ENCODE measurements at places on chromosomes 3 and 15.
A peak's percentile ranks its signal among the peaks of the same experiment; 100 is the strongest.

GRCh38 chr3:107367353-107367752 is 9.9 kb upstream of the CCDC54 start:
- peak; percentile 41 for DNase-seq

- no peak for DNase-seq
Observed at GRCh38 chr15:97012986-97013385, 682.5 kb downstream of the NR2F2 start.

DNA sequence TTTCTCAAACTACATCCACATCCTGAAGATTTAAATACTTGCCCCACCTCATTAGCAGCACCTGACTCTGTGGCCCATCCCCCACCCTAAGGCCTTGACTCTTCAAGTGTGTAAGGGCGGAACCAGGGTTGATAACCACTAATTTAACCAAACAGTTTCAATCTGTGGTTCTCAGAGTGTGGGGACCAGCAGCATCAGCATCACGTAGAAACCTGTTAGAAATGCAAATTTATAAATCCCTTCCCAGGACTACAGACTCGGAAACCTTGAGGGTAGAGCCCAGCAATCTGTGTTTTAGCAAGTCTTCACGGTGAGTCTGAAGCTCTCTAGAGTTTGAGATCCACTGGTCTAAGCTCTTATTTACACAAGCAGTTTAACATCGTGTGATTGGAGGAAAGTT is 12.4 kb downstream of the GNB4 start:
- no peak for DNase-seq

DNA sequence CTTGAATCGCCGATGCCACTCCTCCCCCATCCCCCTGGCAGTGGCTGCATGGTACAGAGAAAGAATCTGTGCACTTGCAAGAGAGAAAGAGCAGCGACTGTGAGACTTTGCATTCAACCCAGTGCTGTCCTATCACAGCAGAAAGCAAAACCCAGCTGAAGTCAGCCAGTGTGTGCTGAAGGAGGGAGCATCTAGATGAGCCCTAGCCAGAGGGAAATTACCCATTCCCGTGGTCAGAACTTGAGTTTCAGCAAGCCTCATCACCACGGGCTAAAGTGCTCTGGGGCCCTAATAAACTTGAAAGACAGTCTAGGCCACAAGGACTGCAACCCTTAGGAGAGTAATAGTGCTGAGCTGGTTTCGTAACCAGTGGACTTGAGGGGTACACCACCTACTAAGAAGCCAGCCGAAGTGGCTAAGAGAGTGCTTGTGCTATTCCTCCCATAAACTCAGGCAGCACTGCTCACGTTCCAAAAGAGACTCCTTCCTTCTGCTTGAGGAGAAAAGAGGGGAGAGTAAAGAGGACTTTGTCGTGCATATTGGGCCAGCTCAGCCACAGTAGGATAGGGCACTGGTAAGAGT is 15.2 kb upstream of the PIK3R4 start:
- no peak for DNase-seq

DNA sequence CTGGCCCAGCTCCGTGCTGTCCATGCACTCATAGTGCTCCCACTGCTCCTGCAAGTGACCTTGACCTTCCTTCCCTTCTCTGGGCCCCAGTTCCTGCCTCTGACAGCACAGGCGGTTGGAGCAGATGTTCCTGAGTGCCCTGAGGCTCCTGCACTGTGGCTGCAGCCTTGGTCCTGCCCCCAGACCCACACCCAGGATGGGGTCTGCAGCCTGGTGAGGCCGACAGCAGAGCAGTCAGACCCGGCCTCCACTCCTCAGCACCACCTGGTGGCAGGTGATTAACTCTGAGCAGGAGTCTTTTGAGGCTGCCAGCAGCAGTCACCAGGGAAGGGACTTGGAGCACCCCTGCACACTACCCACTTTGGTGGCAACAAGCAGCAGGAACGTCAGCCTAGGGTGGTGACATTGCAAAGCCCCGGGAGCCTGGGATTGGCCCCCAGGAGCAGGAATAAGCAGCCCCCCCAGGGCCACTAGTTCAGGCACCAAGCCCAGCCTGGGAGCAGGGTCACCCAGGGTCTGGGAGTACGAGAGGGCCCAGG is 64.6 kb downstream of the CYP11A1 start:
- no peak for DNase-seq

DNA sequence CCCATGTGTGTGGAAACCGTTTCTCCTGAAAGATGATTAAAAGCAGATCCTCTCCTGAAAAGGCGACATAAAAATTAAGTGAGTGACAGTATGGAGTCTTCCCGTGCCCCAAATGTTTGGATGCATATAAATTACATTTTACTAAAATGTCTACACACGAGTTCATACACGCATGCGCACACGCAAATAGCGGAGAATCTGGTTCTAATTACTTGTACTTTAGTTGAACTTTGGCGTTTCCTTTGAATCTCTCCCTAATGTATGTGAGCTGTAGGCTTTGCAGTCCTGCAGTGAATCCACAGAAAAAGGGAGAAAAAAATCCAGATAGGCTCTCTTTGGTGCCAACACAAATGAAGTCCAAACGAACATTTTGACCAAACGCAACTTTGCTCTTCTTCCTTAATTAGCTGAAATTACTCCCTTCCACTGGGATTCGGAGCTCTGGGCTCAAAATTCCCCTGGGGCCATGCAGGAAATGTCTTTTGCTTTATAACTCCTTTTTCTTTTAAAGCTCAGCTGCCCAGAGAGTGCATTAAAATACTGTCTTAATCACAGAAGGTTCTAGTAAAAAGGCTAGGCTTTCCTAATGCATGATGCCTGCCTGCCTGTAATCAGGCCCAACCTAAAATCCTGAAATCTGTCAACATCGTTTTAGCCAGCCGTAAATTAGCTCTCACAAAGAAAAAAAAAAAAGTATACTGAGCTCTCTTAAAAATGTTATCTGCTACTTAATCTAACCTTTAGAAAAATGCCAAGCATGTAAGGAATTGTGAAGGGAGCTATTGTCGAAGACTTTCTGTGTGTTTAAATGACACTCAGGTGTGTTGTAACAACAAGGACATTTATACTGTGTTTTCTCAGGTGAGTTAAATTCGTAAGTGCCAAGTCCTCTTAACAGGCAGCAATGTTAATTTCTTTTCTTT is 26.2 kb downstream of the RARB start:
- peak; percentile 90 for DNase-seq

- no peak for DNase-seq
Observed at GRCh38 chr3:46112984-46113383, 85.7 kb upstream of the XCR1 start.

- DNase-seq: peak; percentile 9
Observed at GRCh38 chr15:33860754-33861153, 107.5 kb upstream of the CHRM5 start.

- DNase-seq: no peak
Observed at GRCh38 chr3:48851407-48851806, 3.7 kb upstream of the PRKAR2A start.

- DNase-seq: no peak
Observed at GRCh38 chr15:68829068-68829467, 8.4 kb upstream of the ANP32A start.

GRCh38 chr3:179694731-179695130 is 41.9 kb downstream of the USP13 start:
- no peak for DNase-seq

GRCh38 chr15:33492434-33493052 is 181.8 kb downstream of the RYR3 start:
- no peak for DNase-seq

GRCh38 chr3:170211668-170212067 is 10.6 kb upstream of the PRKCI start:
- no peak for DNase-seq

- no peak for DNase-seq
Observed at GRCh38 chr3:173983343-173983742, 585.8 kb downstream of the NLGN1 start.

GRCh38 chr3:101017017-101017416 is 23.8 kb upstream of the ABI3BP start:
- no peak for DNase-seq

- no peak for DNase-seq
Observed at GRCh38 chr15:38186507-38186906, 66.1 kb upstream of the SPRED1 start.

GRCh38 chr3:5014391-5014790 is 35.2 kb downstream of the BHLHE40 start:
- DNase-seq: no peak

- no peak for DNase-seq
Observed at GRCh38 chr3:181457190-181457589, 254.5 kb upstream of the SOX2 start.

- DNase-seq: peak; percentile 48
Observed at GRCh38 chr3:168094877-168095610, 680 bp downstream of the GOLIM4 start.

GRCh38 chr15:81120069-81120468 is 14.0 kb upstream of the CFAP161 start:
- no peak for DNase-seq

- DNase-seq: no peak
Observed at GRCh38 chr3:63519426-63519825, 133.0 kb upstream of the SNTN start.

- DNase-seq: no peak
Observed at GRCh38 chr15:58039079-58040035, 26.2 kb downstream of the ALDH1A2 start.

GRCh38 chr3:22928216-22929110 is 274.7 kb upstream of the UBE2E2 start:
- DNase-seq: no peak

GRCh38 chr3:27040674-27041073 is 328.5 kb downstream of the NEK10 start:
- no peak for DNase-seq

GRCh38 chr3:182979103-182979673 is 1.1 kb downstream of the DCUN1D1 start:
- no peak for DNase-seq

GRCh38 chr15:74432968-74433591 is 678 bp downstream of the SEMA7A start:
- no peak for DNase-seq

- peak; percentile 24 for DNase-seq
Observed at GRCh38 chr15:91302588-91303439, 202.8 kb downstream of the SV2B start.

- no peak for DNase-seq
Observed at GRCh38 chr3:129185783-129186182, 2.1 kb upstream of the CNBP start.

DNA sequence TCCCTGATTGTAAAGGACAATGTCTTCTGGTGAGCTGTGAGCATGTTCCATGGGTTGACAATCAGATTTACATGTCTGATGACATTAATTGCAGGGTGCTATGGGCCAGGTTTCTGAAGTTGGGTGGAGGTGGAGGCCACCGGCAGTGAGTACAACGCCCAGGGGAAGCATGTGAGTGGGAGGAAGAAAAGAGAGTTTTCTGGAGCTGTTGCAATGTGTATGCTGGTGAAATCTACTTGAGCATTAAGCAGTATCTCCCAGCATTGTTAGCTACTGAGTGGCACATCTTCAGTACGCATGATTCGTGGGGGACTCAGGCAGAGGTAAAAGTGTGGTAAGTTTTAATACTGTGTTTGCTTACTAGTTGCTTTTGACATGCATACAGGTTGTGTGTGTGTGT is 26.6 kb downstream of the TMEM45A start:
- DNase-seq: no peak

DNA sequence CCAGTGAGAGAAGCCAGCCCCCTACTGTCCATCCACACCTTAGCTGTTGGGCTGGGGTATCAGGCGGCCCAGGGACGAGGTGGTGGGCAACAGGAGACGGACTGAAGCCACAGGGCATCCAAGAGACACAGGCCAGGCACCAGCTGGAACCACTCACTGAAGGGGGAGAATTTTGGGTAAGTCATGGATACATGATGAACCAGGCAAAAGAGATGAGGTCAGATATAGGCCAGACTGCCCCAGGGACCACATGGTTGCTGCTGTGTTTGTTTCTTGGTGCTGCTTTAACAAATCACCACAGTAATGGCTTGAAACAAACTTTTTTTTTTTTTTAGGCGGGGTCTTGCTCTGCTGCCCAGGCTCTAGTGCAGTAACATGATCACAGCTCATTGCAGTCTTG is 66.4 kb downstream of the SEMA5B start:
- DNase-seq: peak; percentile 71

GRCh38 chr3:186772701-186773417 is 10.5 kb upstream of the EIF4A2 start:
- no peak for DNase-seq

GRCh38 chr3:111738238-111738637 is 120.8 kb upstream of the PHLDB2 start:
- no peak for DNase-seq

GRCh38 chr3:51500632-51501131 is 867 bp upstream of the DCAF1 start:
- DNase-seq: no peak

DNA sequence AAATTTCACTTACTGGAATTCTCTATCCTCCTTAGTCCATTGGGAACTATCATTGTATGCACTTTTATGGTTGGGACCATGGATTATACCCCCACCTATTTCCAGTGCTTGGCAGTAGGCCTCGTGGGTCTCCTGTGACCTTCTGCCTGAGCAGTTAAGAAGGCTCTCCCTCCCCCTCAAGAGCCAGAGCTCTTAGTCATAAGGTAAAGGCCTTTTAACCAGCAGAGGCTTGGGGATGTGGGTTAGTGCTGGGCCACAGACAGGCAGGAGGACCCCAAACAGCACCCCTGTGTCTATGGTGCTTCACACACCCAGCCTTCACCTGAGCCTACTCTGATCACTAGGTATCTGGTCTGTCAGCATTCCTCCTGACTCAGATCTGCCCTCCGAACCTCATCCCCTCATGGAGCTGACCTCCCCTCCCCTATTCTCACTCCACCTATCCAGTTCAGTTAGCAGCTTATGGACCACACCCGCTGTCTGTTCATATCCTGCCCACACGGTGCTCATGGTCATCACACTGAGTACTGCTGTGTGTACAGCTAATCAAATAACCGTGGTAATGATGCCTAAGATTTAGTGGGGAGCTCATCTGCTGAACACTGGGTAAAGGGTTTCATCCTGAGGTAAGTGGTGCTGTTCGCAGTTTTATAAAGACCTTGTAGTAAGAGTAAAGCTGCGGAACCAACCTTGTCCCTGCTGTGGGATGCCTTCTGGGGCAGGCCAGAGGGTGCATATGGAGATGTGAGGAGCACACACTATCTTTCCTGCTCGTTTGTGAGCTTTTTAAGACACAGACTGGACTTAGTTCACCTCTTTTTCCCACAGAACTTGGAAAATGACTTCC is 40.9 kb downstream of the KLHL18 start:
- DNase-seq: no peak

All from HFF-Myc (cell line).